ENCODE measurements at places on chromosomes 1 and 21.

GRCh38 chr1:186828611-186829454 is at the start of gene PLA2G4A:
PLA2G4A (plus strand) TSS chr1:186828949; CDS start chr1:186854355, 25,406 bp downstream.
- DNase-seq, result no peak

DNA sequence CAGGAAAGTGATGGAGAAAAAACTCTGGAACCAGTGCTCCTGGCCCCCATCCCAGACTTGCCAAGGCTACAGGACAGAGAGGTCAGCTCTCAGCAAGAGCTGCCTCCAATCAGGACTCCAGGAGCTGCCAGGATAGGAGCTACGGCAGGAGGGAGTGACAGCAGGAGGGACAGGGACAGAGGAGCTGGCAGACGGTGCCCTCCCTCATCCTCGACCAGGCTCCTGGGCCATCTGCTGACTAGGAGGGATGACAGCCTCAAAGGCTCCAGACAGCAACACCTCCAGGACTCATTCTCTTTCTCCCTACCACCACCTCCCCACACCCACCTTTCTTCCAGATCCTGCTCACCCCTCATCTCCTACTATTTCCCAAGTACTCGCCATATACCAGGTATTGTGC is 22.7 kb downstream of the DLGAP3 start:
- no peak for DNase-seq

- DNase-seq, result no peak
These were observed 2.0 kb downstream of the PLXNA2 start for GRCh38 chr1:208242146-208242545.

GRCh38 chr1:110004583-110004982 is 20.0 kb downstream of the AHCYL1 start:
- DNase-seq, result no peak

GRCh38 chr1:210214573-210215409 is 17.8 kb upstream of the SERTAD4 start:
- DNase-seq, result no peak

DNA sequence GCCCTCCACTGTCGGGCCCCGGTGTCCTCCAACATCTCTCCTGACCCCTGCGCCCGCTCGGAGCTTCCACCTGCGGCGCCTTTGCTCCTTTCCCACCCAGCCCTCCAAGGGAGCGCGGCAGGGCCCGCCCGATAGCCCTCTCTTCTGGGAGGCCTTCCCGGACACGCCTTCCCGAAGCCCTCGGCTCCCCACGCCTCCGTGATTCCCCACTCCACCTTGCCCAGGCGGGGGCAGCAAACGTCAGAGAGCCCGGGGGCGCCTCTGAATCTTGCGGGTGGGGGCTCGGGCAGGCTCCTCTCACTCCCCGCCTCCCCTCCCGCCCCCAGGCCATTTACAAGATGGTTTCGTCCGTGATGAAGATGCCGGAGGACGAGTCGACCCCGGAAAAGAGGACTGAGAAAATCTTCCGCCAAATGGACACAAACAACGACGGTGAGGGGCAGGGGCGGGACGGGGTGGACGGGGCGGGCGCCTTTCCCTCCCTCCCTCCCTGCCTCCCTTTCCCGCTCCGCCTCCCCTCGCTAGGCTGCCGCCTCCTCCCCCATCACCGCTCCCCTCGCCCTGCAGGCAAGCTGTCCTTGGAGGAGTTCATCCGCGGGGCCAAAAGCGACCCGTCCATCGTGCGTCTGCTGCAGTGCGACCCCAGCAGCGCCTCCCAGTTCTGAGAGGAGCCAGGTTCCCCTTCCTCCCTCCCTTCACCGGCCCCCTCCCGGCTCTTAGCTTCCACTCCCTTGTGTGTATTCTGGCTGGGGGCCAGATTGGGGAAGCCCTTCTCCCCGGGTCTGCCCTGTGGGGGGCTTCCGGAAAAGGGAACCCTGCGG is 7.1 kb downstream of the HPCA start:
- no peak for DNase-seq

- peak; percentile 33 for DNase-seq
These were observed 646.2 kb downstream of the SMYD3 start for GRCh38 chr1:245860657-245861544.

DNA sequence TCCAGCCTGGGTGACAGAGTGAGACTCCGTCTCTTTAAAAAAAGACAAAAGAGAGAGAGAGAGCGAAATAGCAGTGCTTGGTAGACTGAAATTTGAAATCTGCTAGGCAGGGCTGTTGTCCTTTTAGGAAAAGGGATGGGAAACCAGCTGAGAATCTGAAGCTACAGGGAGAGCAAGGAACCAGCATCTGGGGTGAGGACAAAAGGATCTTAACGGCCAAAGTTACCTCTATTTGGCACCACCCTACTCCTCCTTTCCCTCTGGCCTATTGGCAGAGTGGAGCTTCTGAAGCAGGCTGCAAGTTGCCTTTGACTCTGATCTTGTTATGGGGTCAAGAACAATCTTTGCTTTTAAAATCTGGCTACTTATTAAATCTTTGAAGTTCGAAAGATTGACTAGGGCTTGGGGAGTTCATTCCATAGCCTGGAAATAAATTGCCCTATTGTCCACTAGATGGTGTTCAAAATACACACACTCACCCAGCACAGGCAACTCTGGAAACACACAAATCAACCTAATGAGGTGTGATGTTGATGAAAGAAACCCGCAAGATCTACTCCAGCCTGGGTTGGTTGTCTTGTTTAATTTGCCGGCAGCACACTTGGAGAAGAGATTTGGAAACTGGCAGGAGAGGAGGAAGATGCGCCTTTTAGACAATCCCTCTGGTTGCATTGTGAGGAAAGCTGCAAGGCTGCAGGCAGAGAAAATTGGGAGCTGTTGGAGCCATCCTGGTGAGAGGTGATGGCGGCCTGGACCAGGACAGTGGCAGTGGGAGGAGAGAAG is 16.5 kb upstream of the PARP1 start:
- no peak for DNase-seq

GRCh38 chr1:172906778-172907592 is 143.8 kb downstream of the TNFSF18 start:
- no peak for DNase-seq

GRCh38 chr1:234837713-234838112 is 227.7 kb upstream of the IRF2BP2 start:
- no peak for DNase-seq

GRCh38 chr1:86741947-86742572 is 37.7 kb downstream of the SH3GLB1 start:
- no peak for DNase-seq

- no peak for DNase-seq
These were observed 67.5 kb upstream of the SAMSN1 start for GRCh38 chr21:14613486-14614224.

- no peak for DNase-seq
These were observed 17.2 kb upstream of the C1QA start for GRCh38 chr1:22619252-22619651.

GRCh38 chr1:238177960-238178645 is 287.4 kb upstream of the ZP4 start:
- DNase-seq, result no peak
